Large intestine (tissue), 12 donors: ENCODE measurements at places on chromosomes 11 and 22. TPM values are rescaled to one million over a fixed set of nuclear protein-coding genes. Genes with fewer than 3 reads are reported as not detected.

GRCh38 chr11:32333320-32333991 lies 101.9 kb downstream of the WT1 start:
- DNase-seq = peak; percentile 16

GRCh38 chr11:61803889-61804647 lies 11.4 kb downstream of the FEN1 start:
- DNase-seq = no peak

DNA sequence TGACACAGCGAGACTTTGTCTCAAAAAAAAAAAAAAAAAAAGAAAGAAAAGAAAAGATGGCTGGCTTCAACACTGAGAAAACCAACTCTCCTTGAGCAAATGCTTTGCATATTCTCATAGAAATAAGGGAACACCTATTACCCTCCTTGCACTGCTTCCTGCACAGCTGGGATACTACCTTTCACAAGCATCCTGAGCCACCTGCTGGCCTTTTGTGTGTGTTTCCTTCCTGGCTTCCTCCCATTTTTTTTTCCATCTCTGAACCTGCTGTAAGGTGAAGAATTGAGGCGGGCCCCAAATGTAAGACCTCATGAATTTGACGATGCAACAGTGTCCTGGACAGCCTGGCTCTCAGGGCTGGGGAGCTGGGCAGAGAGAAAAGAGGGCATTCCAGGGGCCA lies 1.9 kb upstream of the RFPL3 start:
- DNase-seq = no peak

- no peak for DNase-seq
Observed at GRCh38 chr22:50292643-50293440, 14.6 kb downstream of the PLXNB2 start.

SHANK3 gene
- 16.7 TPM for polyA plus RNA-seq

BACE1 gene
- polyA plus RNA-seq = 37.1 TPM
